ENCODE measurements at places on chromosomes 13 and 19.
A peak's percentile ranks its signal among the peaks of the same experiment; 100 is the strongest.

DNA sequence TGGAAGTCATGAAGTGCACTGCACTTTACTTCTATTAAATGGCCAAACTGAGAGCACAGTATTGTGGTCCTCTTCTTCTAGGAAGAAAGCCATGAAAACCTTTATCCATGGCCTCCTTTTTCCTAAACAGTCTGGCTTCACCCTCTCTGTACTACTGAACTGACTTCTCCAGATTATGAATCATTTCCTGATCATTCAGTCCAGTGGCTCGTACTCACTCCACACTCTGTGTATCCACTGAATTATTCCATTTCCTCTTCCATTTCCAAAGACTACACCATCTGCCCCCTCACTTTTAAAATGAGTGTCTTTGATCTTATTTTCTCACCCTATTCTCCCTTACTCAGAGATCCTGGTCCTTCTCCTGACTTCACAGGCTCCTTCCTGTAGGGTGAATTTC lies 29.7 kb upstream of the FREM2 start:
- no peak for DNase-seq

- no peak for DNase-seq
Measured at GRCh38 chr19:37955986-37956385, 49.0 kb downstream of the SIPA1L3 start.

GRCh38 chr19:29715701-29716581 lies 880 bp upstream of the C19orf12 start:
- DNase-seq: no peak

DNA sequence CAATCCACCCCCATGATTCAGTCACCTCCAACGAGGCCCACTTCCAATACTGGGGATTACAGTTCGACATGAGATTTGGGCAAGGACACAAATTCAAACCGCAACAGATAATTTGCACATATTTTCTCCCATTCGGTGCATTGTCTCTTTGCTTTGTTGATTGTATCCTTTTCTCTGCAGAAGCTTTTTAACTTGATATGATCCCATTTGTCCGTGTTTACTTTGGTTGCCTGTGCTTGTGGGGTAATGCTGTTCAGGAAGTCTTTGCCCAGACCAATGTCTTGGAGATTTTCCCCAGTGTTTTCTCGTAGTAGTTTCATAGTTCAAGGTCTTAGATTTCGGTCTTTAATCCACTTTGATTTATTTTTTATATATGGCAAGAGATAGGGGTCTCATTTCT lies 330.8 kb upstream of the SPRY2 start:
- no peak for DNase-seq

GRCh38 chr13:30037766-30038165 lies 187.3 kb upstream of the UBL3 start:
- DNase-seq: no peak

GRCh38 chr13:40547591-40548315 lies 118.7 kb downstream of the FOXO1 start:
- no peak for DNase-seq

DNA sequence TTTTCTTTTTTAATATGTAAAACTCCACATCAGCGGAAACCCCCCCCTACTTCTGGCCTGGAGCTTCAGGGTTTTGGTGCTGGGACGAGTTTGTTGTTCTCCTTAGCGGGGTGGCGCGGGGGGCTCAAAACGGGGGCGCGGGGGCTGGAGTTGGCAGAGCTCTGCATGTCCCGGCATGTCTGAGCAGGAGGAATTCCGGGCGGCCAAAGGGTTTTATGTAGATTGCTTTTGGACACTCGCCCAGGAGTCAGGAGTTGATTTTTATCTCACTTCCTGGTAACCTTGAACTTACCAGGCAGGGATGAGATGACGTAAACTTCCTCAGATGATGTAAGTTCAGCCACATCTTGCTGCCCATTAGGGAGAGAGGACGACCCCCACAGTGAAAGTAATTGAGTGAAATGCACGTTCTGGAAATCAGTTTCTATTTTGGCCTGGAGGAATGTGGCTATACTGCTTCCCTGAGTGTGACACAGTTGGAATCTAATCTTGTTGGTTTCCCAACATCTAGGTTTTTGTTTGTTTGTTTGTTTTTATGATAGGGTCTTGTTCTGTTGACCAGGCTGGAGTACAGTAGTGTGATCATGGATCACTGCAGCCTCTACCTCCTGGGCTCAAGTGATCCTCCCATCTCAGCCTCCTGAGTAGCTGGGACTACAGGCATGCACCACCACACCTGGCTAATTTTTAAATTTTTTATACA lies 21.0 kb upstream of the GDF15 start:
- DNase-seq: peak; percentile 89

- peak; percentile 2 for DNase-seq
Measured at GRCh38 chr13:78241278-78241919, 322.8 kb upstream of the EDNRB start.

DNA sequence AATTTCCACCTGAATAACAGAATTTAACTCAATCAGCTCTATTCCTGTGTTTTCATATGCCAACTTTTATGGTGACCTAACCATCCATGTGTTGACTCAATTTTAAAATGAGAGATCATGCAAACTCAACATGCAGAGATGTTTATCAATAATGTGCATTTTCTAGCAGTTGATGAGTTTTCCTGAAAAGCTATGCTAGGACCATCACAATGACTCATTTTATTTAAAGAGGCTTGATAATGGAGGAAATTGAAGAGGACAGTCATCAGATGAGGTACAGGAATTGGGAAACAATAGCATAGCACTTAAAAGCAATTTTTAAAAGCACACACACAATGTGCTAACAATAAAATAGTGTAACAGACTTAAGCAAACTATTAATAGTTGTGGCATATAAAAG lies 127.1 kb downstream of the VWA8 start:
- no peak for DNase-seq

DNA sequence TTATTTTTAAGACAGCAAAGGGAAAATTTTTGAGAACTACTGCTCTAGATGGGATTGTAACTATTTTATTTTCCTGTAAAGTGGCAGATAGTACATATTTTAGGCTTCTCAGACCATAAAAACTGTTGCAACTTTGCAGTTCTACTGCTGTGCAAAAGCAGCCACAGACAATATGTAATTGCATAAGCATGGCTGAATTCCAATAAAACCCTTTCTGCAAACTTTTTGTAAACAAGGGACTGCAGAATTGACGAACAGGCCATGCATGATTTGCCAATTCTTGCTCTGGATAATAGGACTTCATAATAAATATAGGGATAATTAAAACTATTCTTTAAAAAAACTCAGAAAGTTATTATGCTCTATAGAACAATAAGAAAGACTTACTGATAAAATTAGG lies 149.1 kb downstream of the SLITRK5 start:
- no peak for DNase-seq

- no peak for DNase-seq
Measured at GRCh38 chr13:87680298-87680697, 9.1 kb downstream of the SLITRK5 start.

DNA sequence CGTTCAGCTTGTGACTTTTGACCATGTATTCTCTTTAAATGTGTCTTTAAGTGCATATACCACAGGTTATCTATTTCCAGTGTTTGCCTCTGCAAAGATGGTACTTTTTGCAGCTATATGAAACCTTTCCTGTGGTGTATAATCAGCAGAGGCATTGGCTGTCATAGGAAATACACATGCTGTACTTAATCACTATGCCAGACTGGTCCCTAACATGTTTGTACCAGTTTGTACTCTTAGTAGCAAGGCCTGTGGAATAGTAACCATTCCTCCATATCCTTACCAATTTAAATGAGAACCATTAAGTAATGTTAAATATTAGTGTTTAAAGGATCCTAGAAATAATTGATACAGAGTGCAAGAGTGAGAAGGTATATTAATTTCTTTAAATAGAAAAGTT lies 69.8 kb downstream of the CDK8 start:
- DNase-seq: no peak

DNA sequence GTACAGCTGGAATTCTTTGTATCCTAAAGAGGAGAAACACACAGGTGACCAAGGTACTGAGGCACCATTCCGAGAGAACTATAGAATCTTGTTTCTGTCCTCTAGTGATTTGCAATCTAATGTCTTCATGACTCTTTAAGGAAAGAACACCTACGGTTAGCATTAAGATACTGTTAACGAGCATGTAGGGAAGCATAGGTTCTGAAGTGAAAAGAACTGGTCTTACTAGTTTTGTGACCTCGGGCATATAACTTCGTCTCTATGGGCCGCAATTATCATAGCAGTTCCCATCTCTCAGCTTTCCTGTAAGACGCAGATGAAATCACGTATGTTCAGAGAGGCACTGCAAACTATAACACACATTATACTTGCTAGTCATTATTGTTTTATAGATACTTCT lies 193.0 kb upstream of the NBEA start:
- no peak for DNase-seq

DNA sequence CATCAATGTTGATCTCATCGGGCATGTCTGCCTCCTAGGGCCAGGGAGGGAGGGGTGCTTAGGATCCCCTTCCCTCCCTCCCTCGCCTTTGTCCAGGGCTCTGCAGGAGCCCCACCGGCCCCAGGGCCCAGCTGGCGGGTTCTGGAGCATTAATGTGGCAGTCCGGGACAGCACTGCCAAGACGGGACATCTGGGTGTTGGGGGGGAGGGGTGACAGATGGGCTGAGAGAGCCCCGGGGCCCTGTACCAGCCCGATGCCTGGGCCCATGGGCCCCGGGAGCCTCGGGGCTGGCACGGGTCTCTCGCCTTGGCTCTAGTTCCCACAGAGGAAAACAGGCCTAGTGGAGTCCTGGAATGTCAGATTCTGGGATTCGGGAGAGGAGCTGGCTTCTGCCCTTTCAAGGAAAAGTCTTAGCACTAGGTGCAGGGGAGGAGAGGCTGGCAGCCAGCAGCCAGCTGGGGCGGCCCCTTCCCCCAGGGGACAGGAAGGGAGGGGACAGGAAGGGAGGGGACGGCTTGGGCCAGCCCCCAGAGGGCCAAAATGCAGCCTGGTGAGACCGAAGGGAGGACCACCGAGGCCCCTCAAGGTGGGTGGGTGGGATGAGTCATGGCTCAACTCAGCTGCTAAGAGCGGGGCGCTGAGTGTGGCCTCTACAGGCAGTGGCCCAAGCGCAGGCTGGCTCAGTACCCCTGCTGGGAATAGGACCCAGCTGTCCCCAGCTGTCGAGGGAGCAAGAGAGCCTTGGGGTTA lies 3.1 kb downstream of the PPP1R14A start:
- DNase-seq: no peak

- DNase-seq: no peak
Measured at GRCh38 chr13:80100636-80101035, 240.3 kb downstream of the SPRY2 start.

DNA sequence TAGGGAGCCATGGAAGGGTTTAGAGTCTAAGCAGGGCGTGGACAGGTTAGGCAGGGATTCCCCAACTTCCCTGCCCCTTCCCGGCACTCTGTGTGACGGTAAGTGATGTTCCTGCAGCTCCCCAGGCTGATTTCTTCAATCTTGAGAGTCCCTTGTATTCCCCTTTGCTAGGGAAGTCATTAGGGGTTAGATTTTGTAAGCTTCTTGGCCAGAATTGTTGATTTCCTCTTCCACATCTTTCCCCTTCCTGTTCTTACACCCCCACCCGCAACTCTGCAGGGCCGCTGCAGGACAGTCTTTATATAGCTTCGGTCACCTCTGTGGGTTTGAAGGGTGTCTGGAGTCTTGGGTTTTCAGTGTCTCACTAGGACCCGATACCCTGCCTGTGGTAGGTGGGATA lies 10.6 kb upstream of the ADGRE1 start:
- no peak for DNase-seq

GRCh38 chr19:33197591-33198000 lies 3.5 kb downstream of the LRP3 start:
- no peak for DNase-seq

DNA sequence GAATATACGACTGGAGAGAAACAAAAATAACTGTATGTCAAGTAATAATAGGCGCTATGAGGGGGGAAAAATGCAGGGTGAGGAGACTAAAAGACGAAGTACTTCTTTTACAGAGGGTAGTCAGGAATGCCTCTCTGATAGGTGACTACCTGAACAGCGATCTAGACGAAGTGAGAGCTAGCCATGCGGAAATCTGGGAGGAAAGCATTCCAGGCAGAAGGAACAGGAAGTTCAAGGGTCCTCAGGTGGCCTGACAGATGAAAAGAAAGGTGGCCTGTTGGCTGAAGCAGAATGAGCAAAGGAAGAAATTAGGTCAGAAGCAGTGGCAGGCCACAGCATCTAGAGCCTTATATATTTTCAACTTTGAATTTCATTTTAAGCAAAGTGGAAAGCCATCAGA lies 13.3 kb downstream of the ZDHHC20 start:
- DNase-seq: no peak

GRCh38 chr13:73778242-73778864 lies 355.9 kb downstream of the KLF12 start:
- no peak for DNase-seq

DNA sequence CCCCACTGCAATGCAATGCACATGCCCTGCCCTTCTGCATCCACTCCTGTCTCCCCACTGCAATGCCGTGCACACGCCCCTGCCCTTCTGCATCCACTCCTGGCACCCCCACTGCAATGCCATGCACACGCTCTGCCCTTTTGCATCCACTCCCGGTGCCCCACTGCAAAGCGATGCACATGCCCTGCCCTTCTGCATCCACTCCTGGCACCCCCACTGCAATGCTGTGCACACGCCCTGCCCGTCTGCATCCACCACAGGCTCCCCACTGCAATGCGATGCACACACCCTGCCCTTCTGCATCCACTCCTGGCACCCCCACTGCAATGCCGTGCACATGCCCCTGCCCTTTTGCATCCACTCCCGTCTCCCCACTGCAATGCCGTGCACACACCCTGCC lies 98.1 kb downstream of the KCTD15 start:
- DNase-seq: no peak

GRCh38 chr13:64688893-64689677 lies 2541.1 kb downstream of the PCDH9 start:
- DNase-seq: peak; percentile 4

DNA sequence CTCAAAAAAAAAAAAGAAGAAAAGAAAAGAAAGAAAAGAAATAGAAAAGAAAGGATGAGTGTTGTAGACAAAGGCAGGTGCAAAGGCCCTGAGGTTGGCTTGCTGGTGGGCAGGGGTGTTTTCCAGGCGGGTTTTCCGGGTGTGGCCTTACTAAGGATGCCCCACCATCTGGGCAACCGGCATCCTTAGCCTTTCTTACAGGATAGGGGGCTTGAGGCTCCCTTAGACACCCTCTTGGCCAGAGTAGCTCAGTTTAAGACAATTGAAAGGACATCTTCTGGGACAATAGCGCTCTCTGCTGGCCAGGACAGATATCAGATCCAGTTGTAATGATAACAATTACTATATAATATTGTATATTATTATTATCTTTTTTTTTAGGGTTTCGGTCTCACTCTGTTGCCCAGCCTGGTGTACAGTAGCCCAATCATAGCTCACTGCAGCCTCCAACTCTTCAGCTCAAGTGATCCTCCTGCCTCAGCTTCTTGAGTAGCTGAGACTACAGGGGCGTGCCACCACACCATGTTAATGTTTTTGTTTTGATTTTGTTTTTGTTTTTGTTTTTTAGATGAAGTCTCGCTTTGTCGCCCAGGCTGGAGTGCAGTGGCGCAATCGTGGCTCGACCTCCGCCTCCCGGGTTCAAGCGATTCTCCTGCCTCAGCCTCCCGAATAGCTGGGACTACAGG lies 1.4 kb upstream of the QTRT1 start:
- DNase-seq: no peak

DNA sequence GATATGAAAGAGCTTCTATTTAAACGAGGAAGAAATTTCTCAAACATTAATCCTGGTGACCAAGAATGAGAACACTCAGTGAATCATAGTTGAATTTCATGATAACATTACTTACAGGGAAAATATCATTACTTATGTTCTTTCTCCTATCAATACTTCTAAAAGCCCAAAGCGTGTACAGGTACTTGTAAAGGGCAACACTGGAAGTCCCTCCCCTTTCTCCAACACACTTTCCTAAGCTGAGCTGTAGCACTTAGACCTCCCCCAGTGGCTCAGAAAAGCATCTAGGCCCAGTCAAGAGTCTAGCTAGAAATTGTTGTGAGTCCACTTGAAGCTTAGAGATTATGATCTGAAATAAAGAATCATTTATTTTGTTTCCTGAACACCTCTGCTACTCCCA lies 150.7 kb downstream of the ABCC4 start:
- DNase-seq: no peak
